ENCODE measurements at places on chromosomes 7 and 10.
A peak's percentile ranks its signal among the peaks of the same experiment; 100 is the strongest.

- no peak for DNase-seq
Measured at GRCh38 chr7:26083113-26083512, 68.9 kb upstream of the NFE2L3 start.

GRCh38 chr7:79298145-79298760, 155.2 kb downstream of the MAGI2 start:
- DNase-seq, result no peak

- DNase-seq, result no peak
Measured at GRCh38 chr10:31587691-31588090, 268.7 kb downstream of the ZEB1 start.

- no peak for DNase-seq
Measured at GRCh38 chr10:4254101-4254994, 469.3 kb upstream of the KLF6 start.

DNA sequence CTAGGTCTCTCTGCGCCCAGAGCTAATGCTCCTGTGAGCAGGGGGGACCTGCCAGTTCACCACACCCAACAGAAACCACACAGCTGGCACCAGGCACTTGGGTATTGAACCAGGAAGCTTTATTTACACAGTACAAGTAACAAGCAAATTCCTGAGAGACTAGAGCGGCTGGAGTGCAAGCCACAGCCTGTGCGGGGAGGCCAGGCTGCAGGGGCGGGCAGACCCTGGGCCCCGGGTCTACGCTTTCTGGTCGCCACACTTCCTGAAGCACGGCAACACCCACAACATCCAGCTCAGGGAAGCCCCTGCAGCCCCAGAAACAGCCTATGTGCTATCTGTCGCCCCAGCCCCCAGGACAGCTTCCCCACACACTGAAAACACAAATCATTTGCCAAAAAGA, 125.0 kb downstream of the FAM53B start:
- no peak for DNase-seq

DNA sequence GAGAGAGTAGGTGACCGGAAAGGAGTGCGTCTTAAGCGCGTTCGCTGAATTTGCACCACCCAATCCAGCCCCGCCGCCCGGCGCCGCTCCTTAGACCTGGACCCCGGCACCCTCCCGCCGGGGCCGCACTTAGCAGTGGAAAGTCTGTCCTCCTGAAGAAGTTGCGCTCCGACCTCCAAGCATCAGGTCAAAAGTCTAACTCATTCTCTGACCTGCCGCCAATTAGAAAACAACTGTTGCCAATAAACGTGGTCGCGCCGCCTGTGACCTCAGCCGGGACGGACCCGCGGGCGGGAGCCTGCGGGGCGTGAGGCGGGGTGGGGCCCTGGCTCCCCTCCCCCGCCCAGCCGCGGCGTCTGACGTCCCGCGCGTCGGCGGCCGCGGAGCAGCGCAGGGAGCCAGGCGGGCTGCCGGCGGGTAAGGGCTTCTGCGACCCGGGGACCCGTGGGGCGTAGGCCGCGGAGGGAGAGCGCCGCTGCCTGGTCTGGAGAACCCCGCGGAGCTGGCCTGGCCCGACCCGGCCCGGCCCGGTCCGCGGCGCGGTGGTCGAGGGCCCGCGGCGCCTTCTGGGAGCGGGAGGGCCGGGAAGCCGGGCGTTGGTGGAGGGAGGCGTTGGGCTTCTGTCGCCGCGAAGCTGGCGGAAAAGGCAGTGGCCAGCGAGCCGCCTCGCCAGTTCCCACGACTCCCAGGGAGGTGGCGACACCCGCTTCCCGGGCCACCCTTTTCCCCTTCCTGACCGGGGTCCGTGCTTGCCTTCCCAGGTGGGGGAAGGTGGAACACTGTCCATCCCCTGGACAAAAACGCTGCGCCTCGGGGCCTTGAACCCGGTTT, at the start of gene BCAP29:
BCAP29 (plus strand) TSS at position 362 of the 831 bp plus-strand sequence. CDS start 527 bp downstream, outside the sequence.
- DNase-seq, result peak; percentile 33

DNA sequence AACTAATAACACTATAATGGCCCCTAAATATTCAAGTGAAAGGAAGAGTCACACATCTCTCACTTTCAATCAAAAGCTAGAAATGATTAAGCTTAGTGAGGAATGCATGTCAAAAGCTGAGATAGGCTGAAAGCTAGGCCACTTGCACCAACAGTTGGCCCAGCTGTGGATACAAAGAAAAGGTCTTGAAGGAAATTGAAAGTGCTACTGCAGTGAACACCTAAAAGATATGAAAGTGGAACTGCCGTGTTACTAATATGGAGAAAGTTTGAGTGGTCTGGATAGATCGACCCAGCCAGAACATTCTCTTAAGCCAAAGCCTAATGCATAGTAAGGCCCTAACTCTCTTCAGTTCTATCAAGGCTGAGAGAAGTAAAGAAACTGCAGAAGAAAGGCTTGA, 12.1 kb upstream of the SNX13 start:
- no peak for DNase-seq

- no peak for DNase-seq
Measured at GRCh38 chr7:148222721-148223120, 367.8 kb upstream of the C7orf33 start.

DNA sequence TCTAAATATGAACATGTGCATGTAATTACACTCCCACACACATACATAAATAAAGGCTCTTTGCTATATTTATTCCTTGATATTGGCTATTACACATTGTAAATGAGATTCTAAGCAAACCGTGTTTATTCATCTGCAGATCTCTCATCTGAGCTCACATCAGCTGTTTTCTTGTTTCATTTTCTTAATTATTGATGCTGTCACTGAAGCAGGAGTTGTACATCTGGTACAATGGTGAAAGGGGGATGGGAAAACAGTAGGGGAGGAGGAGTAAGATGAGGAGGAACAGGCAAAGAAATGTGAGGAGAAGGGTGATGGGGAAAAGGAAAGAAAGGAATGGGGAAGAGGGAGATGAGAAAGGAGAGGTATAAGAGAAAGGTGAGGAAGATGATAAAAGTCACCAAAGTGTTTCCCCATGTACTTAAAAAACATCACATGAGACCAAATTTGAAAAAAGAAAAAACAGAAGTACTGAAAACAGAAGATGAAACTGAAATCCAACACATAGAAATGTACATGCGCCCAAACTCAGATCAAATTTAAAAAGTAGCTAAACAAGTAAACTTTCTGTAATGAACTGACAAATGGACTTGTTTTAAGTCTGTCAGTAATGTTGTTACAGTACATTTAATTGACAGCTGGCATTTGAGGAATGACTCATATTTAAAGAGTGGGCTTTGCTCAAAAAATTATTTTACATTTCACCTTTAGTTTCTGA, 472.2 kb downstream of the ARL4A start:
- DNase-seq, result no peak

GRCh38 chr10:107391901-107392300, 227.4 kb upstream of the SORCS1 start:
- DNase-seq, result no peak

DNA sequence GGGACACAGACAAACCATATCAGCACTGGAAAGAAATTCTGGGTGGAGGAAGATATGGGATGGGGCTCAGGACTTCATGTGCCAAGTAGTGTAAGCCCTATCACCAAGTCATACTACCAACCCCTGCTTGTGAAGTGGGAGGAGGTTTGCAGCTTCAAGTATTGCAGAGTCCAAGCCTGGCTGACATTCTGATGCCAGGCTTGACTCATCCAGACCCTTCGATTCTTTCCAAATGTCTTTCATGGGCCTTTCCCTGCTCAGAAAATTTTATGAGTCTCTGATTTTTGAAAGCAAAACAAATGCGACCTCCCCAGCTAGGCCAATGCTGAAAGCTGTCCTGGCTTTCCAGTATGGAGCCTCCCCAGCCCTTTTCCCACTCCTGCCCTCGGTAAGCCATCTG, 45.1 kb upstream of the SMNDC1 start:
- DNase-seq, result no peak

- no peak for DNase-seq
Measured at GRCh38 chr7:28107960-28108359, 72.6 kb downstream of the JAZF1 start.

GRCh38 chr7:35619863-35620262, 75.1 kb downstream of the HERPUD2 start:
- no peak for DNase-seq

DNA sequence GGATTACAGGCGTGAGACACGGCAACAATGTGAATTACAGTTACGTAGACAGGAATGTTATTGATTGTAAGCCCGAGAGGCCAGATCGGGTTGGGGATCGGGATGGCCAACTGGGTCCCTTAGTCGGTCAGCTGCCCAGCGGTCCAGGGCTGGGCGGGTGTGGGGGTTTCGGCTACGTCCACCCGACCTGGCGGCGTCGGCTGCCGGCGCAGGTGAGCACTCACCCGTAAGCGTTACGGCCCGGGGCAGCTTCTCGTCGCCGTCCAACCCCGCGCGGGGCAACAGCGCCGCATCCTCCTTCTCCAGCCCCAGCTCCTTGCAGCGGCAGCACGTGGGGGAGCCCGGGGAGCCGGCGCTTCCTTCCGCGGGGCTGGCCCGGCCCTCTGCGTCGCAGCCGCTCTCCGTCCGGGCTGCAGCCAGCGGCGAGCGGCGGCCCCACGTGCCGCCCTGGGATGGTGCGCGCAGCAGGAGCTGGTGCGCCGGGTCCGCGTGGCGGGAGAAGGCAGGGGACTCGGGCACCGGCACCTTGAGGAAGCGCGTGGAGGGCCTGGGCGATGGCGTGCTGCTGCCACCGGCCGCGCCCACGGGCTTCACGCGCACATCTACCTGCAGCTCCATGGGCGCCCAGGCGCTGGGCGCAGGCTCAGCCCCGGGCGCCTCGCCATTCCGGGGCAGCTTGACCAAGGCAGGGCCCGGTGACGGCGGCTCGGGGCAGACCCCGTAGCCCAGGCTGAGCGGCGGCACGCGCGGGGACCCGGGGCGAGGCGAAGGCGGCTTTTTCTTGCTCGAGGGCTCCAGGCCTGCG, 609 bp downstream of the KLRG2 start:
- no peak for DNase-seq

DNA sequence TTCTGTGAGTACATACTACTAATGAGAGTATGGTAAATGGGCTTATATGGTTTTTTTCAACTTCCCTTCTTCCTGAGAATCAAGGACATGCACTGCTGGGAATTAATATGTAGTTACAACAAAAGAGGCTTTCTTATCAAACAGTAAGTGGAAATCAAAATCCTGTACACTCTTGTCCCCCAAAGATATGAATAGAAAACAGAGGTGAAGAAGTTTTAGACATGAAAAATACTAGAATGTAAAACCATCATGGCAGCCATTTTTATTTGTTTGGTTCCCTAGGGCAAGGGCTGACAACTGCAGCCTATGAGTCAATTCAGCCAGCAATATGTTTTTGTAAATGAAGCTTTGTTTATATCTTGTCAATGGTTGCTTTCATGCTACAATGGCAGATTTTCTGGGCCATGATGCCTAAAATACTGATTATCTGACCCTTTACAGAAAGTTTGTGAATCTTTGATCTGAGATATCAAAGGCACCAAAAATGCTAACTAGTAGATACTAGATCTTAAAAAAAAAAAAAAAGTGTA, 422.4 kb downstream of the PARD3 start:
- DNase-seq, result no peak

- DNase-seq, result no peak
Measured at GRCh38 chr7:135801045-135801693, 52.6 kb upstream of the FAM180A start.

DNA sequence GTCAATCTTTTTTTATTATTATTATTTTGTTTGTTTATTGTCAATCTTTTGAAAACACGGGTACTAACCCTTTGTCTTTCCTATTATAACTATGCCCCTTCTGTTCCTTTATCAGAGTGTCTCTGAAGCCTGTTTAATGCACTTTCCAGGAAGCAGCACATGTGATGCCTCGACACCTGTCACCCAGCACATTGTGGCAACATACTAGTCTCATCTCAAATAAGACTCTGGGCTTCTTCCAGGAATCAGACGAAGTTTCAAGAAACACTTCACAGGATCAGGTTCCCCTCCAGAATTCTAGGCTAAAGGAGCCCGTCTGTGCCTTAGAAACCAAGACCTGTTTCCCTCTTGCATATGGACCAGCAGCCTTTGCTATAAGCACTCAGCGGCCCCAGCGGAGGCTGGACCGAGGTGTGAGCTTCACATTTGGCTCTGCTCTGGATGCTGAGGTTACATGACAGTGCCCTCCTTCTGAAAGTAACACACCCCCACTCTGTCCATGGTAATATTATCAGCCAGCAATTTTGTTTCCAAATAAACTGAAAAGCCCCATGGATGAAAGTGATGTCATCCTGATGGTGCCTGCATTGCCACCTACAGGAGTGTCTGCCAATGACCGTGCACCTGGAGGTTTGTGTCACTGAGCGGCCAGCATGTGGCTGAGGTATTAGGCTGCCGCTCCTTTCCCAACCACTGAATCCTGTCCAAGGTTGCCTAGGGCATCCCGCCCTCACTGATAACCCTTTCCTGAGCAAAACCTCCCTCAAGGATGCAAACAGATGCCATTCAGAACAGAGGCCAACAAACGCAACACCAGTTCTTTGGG, 38.1 kb downstream of the MKI67 start:
- no peak for DNase-seq

DNA sequence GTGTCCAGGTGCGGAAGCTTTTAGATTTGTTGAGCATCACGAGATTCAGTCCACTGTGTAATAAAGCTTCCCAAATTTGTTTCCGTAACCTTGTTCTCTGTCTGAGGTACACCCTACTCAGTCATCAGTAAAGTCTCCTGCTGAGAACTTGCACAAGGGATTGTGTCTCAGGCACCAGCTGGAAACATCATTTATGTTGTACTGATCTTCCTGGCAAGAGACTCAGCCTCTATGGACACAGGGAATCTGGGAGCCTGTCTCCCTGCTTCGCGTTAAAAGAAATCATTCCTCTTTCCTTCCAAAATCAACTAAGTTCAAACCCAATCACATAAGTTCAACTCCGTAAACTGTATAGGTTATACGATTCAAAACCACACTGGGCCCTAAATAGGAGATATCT, 336.8 kb downstream of the GPR37 start:
- DNase-seq, result no peak

GRCh38 chr10:115937768-115938056, 335.3 kb downstream of the GFRA1 start:
- no peak for DNase-seq

DNA sequence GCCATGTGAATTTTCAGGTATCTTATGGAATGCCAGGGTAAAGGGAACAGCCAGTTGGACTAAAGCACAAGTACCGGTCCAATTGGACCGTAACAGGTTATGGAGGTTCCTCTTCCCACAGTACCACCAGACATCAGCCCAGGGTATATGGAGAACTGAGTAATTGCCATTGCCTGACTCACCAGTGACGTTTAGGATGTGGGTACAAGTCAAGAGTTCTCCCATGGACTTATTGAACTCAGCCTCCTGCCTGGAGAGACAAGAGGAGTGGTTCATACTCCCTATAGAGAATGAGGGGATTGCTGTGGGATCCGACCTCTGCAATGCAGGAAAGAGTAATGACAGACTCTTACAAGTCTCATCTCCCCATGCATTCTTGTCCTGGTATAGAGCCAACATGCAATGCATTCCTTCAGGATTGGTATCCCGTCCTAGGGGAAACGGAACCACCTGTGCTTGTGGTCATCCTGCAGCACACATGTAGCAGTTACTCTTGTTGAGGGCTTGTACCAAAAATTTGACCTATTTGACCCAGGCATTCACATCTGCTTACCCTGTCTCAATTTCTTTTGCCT, 30.7 kb upstream of the ELOVL3 start:
- no peak for DNase-seq

Measured in NCI-H1048 (cell line).